Right forelimb (tissue), 1 donor: ENCODE measurements at places on chromosomes 2 and 18.

DNA sequence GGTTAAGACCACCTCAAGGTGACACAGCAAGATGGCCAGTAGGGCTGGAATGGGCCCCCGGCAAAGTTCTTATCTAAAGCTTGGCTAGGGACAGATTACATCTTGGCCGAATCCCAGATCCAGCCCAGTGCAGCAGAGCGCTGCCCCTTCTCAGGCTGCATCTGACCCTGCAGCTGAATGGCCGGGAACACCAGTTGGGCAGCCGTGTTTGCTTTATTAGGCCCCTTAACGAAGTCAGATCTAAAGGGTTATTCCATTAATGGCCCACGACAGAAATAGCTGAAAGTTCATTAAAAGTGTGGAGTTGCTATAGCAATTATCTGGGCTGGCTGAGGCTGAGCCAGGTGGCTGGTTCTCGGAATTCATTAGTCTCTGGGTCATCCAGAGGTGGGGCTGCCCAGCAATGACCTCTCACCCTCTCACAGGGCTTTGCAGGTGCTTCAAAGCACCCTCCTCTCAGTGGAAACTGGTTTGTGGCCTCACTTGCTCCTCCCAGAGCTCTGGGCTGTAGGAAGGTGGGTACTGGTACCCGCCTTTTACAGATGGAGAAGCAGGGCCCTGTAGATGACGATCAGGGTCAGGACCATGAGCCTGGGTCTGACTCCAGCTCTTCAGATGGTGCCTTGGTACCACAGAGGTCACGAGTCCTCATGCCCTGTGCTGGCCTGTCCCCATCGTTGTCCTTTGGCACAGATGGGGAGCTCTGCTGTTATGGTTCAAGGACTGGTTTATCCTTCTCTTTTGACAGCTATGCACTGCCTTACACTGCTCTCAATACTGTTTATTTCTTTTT, 68.8 kb downstream of the EMX1 start:
- no peak for DNase-seq

DNA sequence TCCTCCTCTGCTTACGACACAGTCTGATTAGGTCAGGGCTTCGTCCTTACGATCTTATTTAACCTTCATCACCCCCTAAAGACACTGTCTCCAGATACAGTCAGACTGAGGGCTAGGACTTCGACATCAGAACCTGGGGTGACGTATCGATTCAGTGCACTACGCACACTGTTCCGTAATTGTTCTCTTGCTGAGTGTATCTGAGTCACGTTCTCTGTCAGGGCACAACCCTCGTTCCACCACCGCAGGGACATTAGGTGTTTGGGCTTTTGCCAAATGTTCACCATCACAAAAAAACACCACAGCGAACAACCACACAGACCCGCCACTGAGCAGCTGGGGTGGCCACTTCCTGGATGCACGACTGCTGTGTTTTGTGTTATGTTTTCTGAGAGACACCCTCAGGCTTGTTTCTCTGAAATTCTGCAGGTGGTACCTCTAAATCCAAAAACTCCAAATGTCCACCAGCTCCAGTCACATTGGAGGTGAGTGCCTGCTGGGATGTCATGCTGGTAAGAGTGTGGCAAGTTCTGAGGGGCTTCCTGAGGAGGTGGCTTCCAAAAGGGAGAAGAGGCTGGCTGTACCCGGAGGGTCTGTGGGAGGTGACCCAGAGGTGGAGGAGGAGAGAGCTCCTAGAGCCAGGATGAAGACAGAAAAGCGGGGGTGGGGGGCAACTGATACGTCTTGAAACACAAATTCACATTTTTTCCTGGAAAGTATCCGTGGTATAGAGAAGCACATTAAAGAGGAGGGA, 66.6 kb downstream of the ADNP2 start:
- DNase-seq = no peak

- no peak for DNase-seq
Measured at GRCh38 chr2:32622570-32623310, 5.1 kb upstream of the TTC27 start.

GRCh38 chr2:211495339-211495738, 938.9 kb downstream of the CPS1 start:
- DNase-seq = no peak

GRCh38 chr2:126781206-126781605, 117.5 kb upstream of the TEX51 start:
- DNase-seq = peak; percentile 22

DNA sequence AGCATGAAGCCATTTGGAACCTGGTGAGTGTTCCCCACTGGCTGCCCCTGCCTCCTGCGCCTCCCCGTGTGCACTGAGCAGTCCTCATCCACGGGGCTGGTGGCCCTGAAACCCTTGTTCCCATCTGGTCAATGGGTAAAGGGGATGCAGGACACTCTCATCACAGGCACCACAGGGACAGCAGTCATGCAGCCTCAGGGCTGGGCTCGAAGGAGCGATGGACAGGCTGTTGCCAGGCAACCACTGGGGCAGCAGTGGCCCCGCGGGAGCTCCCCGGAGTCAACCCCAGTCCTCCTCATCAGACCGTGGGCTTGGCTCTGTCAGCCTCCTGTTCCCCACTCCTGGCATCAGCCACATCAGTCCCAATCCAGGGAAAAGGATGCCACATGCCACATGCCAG, 509.5 kb downstream of the EIPR1 start:
- no peak for DNase-seq

- DNase-seq = no peak
Measured at GRCh38 chr2:38446418-38446817, 69.3 kb upstream of the ATL2 start.

DNA sequence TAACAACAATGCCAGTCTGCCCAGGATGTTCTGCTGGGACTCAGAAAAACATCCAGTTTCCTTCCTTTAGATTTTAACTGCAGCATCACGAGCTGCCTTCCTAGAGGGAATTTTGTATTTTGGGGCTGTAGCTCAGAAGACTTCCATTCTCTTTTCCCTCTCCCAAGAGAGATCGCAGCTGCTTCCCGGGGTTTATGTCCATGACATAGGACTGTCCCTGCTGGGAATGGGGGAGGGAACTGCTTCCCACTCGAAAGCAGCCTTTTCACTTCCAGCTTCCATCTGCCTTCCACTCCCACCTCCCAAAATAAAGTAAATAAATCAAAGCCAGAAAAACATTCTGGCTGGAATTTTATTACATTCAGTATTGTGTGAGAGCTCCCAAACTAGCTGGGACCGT, 52.4 kb downstream of the LIMS1 start:
- DNase-seq = no peak

- no peak for DNase-seq
Measured at GRCh38 chr2:144385381-144385780, 134.5 kb downstream of the ZEB2 start.

- no peak for DNase-seq
Measured at GRCh38 chr2:2847209-2847676, 516.2 kb upstream of the MYT1L start.

DNA sequence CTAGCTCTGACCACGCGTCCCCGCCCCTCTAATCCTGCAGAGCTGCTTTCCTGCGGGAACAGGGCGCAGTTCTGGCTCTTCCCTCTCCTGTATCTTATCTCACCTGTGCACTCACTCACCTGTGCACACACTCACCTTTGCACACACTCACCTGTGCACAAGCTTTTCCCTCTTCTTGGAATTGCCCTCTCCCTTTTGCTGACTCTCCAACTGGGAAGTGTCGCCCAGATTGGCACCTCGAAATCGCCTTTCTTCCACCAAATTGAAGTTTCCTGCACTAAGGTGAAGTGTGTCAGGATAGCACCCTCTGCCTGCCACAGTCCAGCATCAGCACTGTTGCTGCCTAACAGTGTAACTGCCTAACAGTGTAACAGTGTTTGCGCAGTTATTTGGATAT, 566 bp upstream of the CMPK2 start:
- no peak for DNase-seq

GRCh38 chr2:127580167-127581049, 44.9 kb downstream of the MYO7B start:
- DNase-seq = no peak

DNA sequence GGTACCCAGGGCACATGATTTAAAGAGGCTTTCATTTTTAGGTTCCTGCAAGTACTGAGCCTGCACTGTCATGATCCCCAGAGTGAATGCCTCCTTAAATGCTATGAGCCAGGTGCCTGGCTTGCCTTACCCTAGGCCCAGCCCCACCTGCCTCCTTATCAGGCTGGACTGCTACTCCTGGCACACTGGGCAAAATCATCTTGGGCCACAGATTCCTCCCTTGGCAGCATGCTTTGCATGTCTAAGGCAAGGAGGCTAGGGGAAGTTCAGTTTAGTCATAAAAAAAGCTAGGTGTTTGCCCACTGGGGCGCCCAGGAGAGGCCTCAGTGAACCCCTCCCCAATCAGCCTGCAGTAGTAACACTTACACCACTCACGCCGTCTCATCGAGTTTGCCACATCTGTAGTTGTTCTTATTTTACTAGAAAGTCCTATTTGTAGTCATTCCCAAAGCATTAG, 45.1 kb downstream of the LBH start:
- peak; percentile 33 for DNase-seq

DNA sequence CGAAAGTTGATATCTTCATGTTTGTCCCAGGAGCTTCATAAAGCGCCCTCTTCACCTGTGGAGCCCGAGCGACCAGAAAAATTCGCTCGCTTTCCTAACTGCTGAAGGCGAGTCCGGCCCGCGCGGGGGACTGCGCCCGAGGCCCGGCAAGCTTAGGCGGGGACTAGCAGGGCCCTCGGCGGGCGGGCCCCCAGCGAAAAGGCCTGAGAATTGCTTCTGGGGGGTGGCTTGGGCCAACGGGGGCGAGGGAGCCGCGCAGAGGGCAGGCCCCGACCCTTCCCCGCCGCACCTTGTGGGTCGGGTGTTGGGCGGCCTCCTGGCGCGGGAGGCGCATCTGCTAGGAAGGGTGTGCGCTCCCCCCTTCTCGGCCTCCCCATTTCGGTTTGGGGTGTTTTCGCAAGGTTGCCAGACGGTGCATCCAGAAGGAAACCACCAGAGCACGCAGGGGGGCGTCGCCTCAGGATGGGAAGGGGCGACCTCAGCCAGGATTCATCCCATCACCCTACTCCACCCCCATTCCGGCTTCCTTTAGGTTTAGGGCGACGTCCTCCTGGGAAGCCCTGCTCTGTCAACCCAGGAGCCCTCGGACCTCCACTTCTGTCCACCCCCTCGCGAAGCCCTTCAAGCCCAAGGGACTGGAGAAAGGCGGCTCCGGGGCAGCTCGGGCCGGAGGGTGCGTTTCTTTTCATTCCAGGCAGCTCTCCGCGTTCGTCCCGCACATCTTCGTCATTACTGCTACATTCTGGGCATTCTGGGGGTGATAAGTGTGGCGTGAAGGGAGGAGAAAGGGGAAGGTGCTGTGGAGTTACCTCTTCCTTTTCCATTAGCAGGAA, 9.1 kb downstream of the SP9 start:
- DNase-seq = no peak

DNA sequence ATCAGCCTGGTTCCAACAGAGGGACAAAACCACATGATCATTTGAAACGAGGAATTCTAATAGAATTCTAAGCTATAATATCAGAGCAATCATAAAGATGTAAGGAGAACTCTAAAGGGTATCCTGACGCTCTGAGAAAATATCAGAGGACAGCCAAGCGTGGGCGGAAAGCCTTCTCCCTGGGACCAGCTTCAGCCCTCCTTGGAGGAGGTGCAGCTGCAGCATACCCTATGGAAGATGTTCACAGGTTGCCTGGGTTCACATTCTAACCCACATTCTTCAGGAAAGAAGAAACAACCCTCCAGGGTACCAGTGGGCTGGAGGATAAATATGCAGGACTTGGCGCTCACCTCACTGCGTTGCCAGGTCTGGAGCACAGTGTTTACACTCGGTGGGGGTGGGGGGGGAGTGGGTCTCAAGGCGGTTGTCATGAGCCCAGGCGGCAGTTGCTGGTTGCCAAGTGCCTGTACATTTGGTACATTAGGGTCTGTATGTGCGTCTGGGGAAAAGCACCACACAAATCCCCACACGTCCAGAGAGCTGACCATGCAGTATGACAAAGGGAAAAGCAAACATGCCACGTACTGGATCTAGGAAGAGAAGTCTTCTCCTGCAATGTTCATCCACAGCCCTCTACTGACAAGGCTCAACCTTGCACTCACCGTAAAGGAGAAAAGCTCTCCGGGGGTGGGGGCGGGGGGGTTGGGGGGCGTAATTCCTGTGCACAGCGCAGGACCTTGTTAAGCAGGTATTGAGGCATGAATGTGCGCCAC, 80.5 kb downstream of the CDH19 start:
- DNase-seq = no peak

DNA sequence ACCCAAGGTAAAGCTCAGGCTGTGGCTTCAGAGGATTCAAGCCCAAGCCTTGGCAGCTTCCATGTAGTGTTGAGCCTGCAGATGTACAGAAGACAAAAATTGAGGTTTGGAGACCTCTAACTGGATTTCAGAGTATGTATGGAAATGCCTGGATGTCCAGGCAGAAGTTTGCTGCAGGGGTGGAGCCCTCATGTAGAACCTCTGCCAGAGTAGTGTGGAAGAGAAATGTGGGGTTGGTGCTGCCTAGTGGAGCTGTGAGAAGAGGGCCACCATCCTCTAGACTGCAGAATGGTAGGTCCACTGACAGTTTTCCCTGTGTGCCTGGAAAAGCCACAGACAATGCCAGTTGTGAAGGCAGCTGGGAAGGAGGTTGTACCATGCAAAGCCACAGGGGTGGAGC, 239.9 kb downstream of the SPAG16 start:
- DNase-seq = no peak

DNA sequence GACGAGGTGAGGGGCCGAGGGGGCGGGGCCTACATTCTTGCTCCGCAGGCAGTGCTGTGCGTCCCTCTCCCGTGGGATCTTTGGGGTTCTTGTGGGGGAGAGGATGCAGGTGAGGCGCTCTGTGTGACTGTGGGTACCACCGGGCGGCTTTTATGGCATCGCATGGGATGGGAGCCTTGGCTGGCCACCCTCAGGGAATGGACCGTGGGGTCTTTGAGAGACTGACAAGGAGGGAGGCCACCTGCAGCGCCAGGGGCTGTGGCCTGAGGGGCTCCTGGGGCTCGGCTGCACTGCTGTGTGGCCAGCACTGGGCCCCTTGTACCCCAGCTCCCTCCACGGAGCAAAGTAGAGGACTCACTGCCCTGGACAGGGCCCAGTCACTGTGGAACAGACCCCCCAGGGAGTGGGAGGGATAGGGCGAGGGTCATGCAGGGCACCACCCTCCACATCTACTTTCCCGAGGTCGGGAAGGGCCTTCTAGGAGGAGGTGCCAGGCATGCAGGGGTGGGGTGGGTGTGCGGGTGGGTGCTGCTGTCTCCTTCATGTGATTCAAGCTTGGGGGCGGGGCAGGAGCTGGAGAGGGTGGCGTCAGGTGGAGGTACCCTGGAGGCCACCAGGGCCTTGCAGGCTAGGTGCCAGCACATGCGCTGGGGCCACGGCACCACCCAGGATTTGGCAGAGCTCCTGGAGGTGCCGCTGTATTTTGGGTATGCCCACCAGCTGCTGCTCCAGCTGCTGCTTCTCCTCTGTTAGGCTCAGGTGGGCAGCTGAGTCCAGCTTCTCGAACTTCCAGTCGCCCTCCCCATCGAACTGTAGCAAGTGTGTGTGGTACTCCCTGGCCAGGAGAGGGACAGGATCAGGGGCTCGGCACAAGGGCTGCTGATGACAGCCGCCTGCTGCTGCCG, 1072.4 kb downstream of the RPIA start:
- DNase-seq = no peak

- DNase-seq = no peak
Measured at GRCh38 chr2:196113061-196113974, 44.7 kb upstream of the DNAH7 start.

- DNase-seq = no peak
Measured at GRCh38 chr2:54535599-54536195, 79.6 kb downstream of the SPTBN1 start.

- DNase-seq = no peak
Measured at GRCh38 chr2:64177315-64177714, 33.1 kb upstream of the PELI1 start.

- no peak for DNase-seq
Measured at GRCh38 chr2:65383541-65384488, 48.6 kb downstream of the SPRED2 start.
